Spinal cord (tissue), 10 donors: ENCODE measurements at places on chromosomes 3 and 15. TPM values are rescaled to one million over a fixed set of nuclear protein-coding genes. Genes with fewer than 3 reads are reported as not detected.

TTLL13 gene
- 0.30 TPM for total RNA-seq

P2RY13 gene
- 15.3 TPM for total RNA-seq

SAMD7 gene
- total RNA-seq, result not detected

- DNase-seq, result no peak
Observed at GRCh38 chr15:41605566-41605965, 46.6 kb downstream of the TYRO3 start.

GRCh38 chr3:124513610-124513997 lies 216.6 kb upstream of the UMPS start:
- DNase-seq, result no peak

GRCh38 chr3:113769551-113769950 lies 22.7 kb downstream of the ATP6V1A start:
- DNase-seq, result no peak

DNA sequence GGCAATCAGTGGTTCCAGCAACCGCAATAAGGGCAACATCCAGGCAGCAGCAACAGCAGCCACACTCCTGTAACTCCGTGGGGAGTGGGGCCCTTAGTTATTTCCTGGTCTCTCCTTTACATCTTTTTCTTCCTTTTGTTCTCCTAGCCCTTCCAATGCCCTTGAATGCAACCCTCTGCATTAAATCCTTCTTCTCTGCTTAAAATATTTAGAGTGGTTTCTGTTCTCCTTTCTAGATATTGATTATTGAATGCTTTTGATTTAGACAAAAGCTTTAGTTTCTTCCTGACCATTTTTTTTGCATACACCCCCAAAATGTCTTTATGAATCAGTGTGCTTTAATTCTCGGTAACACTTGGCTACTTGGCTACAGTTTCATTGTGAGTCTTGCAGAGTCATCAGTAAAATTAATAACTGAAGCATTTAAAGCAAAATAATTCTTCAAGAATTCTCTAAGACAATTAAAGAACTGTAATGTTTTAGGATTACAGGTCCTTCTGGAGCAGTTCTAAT lies 586.1 kb downstream of the MECOM start:
- DNase-seq, result no peak

DNA sequence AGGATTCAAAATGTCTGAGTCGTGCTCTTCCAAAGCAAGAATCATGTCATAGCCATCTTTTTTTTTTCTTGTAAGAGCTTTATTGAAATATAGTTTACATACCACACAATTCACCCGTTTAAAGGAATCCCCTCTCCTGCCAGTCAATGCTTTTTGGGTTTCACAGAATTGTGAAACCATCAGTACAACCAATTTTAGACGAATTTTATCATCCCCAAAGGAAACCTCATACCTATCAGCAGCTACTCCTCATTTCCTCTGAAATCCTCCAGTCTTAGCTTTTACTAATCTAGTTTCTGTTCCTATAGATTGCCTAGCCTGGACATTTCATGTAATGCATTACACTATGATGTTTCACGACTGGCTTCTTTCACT lies 39.6 kb downstream of the ADIPOQ start:
- no peak for DNase-seq

ATP2B2 gene
- total RNA-seq, result 25.2 TPM

SLC41A3 gene
- 63.6 TPM for total RNA-seq

DNA sequence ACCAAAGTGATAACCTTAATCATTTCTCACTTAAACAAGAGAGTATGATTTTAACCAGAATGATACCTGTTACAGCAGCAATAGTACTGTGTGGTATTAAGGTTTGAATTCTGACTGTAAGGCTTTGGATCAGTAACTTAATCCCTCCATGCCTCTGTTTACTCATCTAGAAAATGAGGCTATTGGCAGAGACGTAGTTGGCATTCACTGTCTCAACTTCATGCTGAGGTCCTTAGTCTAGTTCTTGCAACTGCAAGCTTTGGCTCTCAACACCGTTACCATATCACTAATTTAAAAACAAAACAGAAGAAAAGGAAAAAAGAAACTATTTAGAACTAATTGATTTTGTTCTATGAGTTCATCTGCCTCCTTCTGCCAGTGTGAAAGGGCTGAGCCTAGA lies 875.4 kb downstream of the MCTP2 start:
- DNase-seq, result no peak

- no peak for DNase-seq
Observed at GRCh38 chr15:29093696-29094343, 175.8 kb downstream of the NSMCE3 start.

ADGRG7 gene
- total RNA-seq, result not detected

GRCh38 chr3:13539671-13540070 lies 9.3 kb upstream of the FBLN2 start:
- no peak for DNase-seq

PPM1L gene
- total RNA-seq, result 18.5 TPM

ANKDD1A gene
- total RNA-seq, result 9.8 TPM

MAGI1 gene
- total RNA-seq, result 86.3 TPM

FGD5 gene
- 21.9 TPM for total RNA-seq

DNA sequence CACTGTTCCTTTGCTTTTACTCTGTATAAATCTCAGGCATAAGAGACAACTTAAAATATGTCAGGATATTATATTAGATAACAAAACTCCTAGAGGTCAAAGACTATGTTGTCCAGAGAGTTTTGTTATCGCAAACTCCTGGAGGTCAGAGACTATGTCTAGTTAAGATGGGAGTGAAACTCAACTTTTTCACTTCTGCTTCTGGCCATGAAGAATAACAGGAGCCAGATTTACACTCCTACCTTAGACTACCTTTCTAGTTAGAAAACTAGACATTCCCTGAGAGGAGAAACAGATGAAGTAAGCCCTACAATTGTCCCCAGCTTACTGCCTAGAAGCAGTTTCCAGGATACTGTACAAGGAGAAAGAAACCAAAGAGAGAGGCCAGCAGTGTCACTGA lies 255.4 kb upstream of the UBE2E1 start:
- no peak for DNase-seq

GRCh38 chr3:22288756-22289155 lies 537.7 kb upstream of the ZNF385D start:
- no peak for DNase-seq

OR5K2 gene
- total RNA-seq, result not detected

GRCh38 chr15:71112429-71112828 lies 2.8 kb upstream of the THSD4 start:
- DNase-seq, result no peak

KIF23 gene
- 13.5 TPM for total RNA-seq

DNA sequence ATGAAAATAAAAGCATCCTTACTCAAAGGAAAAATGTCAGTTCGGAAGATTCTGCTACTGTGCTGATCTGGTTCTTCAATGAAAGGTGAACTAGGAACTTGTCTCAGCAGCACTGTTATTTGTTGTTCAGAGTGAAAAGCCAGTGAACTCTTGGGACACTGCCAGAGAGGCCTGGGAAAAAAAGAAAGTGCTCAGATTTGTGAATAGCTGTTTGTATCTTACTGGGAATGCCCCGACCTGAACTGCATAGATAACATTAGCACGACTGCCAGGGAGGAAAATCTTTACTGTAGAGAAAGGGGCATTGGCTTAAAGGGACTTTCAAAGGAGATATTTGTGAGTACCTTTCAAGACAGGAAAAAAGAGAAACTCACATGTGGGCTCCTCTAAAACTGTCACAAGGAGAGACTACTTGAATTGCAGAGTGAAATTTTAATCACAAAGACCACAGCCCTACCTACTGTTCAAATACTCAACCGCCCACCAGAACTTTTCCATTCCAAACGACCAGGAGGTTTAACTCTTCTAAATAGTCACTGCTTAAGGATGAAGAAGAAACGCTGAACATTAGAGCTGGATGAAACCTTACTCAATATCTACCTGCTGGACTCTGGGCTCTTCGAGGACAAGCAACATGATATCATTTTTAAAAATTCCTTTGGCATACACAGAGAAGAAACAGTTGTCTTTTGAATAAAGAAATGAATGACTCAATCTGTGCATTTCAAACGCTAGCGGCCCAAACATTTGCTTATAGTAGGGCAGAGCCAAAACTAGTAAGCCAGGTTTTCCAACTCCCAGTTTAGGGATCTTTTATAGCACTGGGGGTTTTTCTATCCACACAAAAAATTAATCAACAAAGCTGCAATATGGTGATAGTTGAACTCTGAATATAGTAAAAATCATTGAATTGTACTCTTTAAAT lies 13.4 kb downstream of the TAMM41 start:
- DNase-seq, result no peak

CKMT1B gene
- 12.8 TPM for total RNA-seq

RHOV gene
- 1.7 TPM for total RNA-seq

ISG20 gene
- total RNA-seq, result 1.4 TPM

RPL22L1 gene
- total RNA-seq, result 98.2 TPM

DNA sequence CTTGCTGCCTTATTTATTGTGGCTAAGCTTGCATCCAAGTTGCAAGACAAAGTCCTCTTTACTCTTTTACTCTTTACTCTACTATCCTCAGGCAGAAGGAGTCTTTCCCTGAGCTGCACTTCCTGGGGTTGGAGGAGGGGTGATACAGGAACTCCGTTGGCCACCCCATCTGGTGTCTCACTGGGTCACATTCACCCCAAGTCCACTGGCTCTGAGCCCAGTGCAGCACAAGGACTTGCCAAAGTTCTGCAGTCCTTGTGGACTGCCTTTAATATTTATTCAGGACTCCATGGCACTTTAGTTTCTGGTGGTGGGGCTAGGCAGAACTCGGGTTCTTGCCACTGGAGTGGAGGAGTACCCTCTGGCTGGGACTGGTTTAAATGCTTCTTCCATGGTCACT lies 165.4 kb upstream of the KCNH8 start:
- DNase-seq, result no peak

ARHGEF26 gene
- total RNA-seq, result 30.6 TPM

- DNase-seq, result no peak
Observed at GRCh38 chr15:22831473-22831872, 7.0 kb upstream of the NIPA2 start.

GRCh38 chr15:54841701-54842305 lies 354.9 kb downstream of the RSL24D1 start:
- DNase-seq, result no peak

DNA sequence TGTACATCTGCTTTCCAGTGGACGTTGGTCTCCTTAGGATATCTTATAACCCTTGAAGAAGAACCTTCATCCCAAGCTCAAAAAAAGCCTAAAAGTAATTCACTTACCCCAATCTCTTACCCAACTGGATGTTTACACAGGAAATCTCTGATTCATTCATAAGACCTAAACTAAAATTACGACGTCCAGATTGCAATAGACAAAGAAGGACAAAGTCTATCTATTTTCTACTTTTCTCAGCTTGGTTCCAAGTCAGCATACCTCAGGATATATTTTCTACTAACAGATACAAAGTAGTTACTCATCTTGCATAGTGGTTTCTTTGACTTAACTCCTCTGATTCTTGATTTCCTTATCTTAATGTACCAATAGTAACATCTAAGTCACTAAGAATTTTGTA lies 669.9 kb downstream of the OTOL1 start:
- no peak for DNase-seq

- DNase-seq, result no peak
Observed at GRCh38 chr3:16605966-16606365, 743 bp upstream of the DAZL start.

DNA sequence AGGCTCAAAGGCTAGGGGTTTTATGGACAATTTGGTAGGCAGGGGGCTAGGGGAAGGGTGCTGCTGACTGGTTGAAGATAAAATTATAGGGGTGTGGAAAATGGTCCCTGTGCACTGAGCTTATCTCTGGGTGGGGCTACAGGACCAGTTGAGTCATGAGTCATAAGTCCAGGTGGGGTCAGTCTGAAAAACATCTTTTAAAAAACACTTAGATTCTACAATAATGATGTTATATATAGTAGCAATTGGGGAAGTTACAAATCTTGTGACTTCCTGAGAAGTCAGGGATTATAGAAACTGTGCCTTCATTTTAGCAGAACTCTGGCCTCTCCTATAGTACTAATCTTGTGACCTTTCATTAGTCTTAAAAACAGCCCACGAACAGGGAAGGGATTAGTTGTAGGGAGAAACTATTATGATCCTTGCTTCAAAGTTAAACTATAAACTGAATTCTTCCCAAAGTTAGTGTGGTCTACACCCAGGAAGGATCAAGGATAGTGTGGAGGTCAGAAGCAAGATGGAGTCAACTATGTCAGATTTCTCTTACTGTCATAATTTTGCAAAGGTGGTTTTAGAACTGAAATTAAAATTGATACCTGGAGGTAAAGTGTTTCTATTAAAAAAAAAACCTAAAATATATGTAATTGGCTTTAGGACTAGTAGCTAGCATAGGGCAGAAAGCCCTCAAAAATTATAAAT lies 130.1 kb downstream of the P2RY1 start:
- DNase-seq, result no peak

MRPS25 gene
- 21.1 TPM for total RNA-seq

ARRDC4 gene
- 31.2 TPM for total RNA-seq

GRCh38 chr3:177589041-177589650 lies 391.9 kb upstream of the TBL1XR1 start:
- DNase-seq, result no peak

HRG gene
- 0.11 TPM for total RNA-seq

SEMA5B gene
- total RNA-seq, result 14.2 TPM

ITIH4 gene
- 11.2 TPM for total RNA-seq

GRCh38 chr3:155908086-155908485 lies 37.6 kb downstream of the GMPS start:
- DNase-seq, result no peak

DNA sequence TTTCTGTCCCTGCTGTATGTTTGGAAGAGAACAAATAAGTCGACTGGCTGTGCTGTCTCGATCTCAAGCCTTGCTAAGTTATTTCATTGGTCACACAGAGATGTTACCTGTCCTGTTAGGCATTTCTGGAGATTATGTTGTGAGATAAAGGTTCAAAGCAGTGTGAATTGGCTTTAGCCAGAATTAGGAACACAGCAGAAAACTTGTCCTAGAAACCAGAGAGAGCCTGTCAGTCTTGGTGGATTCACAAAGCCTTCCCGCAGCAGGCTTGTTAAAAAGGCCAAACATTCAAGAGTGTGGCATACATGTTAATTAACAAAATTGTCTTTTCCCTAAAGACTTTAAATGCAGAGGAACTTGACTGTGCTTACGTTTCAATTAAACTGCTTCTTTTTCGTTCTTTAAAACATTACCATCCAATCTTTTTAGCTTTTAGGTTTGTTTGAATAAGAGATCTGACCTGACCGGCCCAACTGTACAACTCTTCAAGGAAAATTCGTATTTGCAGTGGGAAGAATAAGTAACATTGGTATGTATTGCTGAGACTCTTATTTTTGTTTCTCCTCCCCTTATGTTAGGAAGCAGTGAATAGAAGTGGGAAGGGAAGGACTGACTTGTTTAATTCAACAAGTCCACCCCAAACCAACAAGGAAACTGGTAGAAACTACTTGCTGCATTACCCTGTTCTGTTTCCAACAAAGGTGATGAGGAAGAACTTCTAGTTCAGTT lies 25.2 kb downstream of the ABHD2 start:
- no peak for DNase-seq

- no peak for DNase-seq
Observed at GRCh38 chr15:27847775-27848710, 251.1 kb downstream of the OCA2 start.
